Progenitor cell of endocrine pancreas (in vitro differentiated cells): ENCODE measurements at places on chromosomes 1 and 21.

- H3K36me3 ChIP-seq: no peaks in the 10 kb centered on the region
- H3K4me1 ChIP-seq: peaks cover 5% of the 10 kb centered on the region
- no peak overlapping the region for H3K27ac ChIP-seq
- no peak overlapping the region for H3K4me3 ChIP-seq
Observed at GRCh38 chr1:19661721-19662228, 2.9 kb upstream of the HTR6 start.

- H3K27me3 ChIP-seq: no peaks in the 10 kb centered on the region
- DNase-seq: no peak
- peaks cover 1% of the 10 kb centered on the region for H3K36me3 ChIP-seq
Observed at GRCh38 chr1:76209648-76210047, 135.1 kb downstream of the ST6GALNAC3 start.

DNA sequence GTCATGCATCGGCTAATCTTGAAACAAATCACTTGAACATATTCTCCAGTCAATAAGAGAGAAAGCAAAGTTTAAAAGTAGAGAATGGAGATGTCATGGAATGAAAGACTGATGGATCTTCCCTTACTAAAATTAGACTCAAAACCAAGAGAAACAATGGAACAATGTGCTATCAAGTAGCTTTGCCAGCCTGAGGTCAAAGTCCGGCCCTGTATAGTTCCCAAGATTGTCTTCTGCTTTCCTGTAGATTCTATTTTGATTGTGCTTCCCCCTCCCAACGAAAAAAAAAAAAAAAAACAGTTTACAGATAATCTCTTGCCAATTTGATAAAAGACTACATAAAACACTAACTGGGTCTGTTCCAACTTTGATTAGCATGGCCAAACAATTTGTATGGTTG lies 40.8 kb upstream of the KIRREL1 start:
- peak overlapping the region; percentile 6 for H3K4me3 ChIP-seq
- H3K27ac ChIP-seq: peak overlapping the region; percentile 63
- no peak for DNase-seq
- H3K27me3 ChIP-seq: no peaks in the 10 kb centered on the region
- H3K4me1 ChIP-seq: peaks cover 36% of the 10 kb centered on the region

- no peaks in the 10 kb centered on the region for H3K27me3 ChIP-seq
- no peak for DNase-seq
- H3K4me1 ChIP-seq: peaks cover 1% of the 10 kb centered on the region
Observed at GRCh38 chr1:183164340-183164739, 21.7 kb upstream of the LAMC2 start.

GRCh38 chr1:206896261-206896660 lies 982 bp upstream of the IL24 start:
- no peaks in the 10 kb centered on the region for H3K36me3 ChIP-seq
- DNase-seq: no peak
- no peak overlapping the region for H3K4me3 ChIP-seq
- H3K27ac ChIP-seq: no peak overlapping the region
- H3K4me1 ChIP-seq: peaks cover 8% of the 10 kb centered on the region
- peaks cover 40% of the 10 kb centered on the region for H3K27me3 ChIP-seq

- H3K36me3 ChIP-seq: peaks cover 3% of the 10 kb centered on the region
- no peak overlapping the region for H3K27ac ChIP-seq
- peaks cover 24% of the 10 kb centered on the region for H3K4me1 ChIP-seq
- peaks cover 46% of the 10 kb centered on the region for H3K27me3 ChIP-seq
Observed at GRCh38 chr1:921011-921837, 2.5 kb upstream of the SAMD11 start.

- peaks cover 3% of the 10 kb centered on the region for H3K27me3 ChIP-seq
- peak; percentile 16 for DNase-seq
- peaks cover 13% of the 10 kb centered on the region for H3K36me3 ChIP-seq
- peak overlapping the region; percentile 51 for H3K4me3 ChIP-seq
Observed at GRCh38 chr1:35885961-35886558, 3.1 kb downstream of the AGO1 start.

DNA sequence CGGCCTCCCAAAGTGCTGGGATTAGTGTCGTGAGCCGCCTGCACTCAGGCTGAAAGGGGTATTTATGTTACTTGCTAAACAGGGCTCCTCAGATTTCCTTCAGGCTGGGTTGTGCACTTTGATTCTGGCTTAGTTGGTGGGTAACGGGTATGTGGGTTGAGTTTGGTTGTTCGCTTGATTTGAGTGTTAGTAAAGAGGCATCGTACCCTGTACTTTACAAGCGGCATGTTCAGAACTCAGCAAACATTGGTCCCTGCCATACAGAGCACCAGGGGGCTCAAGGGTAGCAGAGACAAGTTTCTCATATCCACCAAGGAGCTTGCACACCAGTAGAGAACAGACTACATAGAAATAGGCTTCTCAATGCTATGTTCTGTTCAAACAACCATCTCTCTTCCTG lies 147.8 kb downstream of the PGBD5 start:
- no peak overlapping the region for H3K4me3 ChIP-seq
- DNase-seq: no peak
- H3K4me1 ChIP-seq: peaks cover 1% of the 10 kb centered on the region
- no peak overlapping the region for H3K27ac ChIP-seq
- peaks cover 14% of the 10 kb centered on the region for H3K36me3 ChIP-seq

DNA sequence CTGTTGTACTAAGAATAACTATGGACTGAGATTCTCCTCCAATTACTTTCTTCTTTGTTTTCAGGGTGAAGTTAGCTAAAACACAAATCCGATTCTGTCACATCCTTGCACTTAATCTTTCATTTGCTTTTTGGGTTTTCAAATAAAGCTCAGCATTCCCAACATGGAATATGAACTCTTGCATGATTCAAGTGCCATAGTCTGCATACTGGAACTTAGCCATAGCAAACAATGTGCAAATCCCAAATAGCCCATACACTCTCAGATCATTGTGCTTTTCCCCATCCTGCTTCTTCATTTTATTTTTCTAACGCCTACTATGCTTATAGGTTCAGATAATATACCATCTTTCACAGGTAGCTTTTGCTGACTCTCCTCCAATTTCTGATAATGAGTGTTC lies 455.8 kb upstream of the PRMT6 start:
- no peaks in the 10 kb centered on the region for H3K36me3 ChIP-seq
- H3K27ac ChIP-seq: no peak overlapping the region
- no peak overlapping the region for H3K4me3 ChIP-seq
- DNase-seq: no peak
- no peaks in the 10 kb centered on the region for H3K4me1 ChIP-seq

GRCh38 chr21:26572702-26573381 lies at the start of gene CYYR1:
Gene CYYR1 (minus strand): TSS chr21:26573286. CDS start chr21:26572940, 346 bp downstream.
- H3K27me3 ChIP-seq: no peaks in the 10 kb centered on the region
- peak; percentile 56 for DNase-seq
- peak within 1 kb of the TSS; percentile 99 for H3K27ac ChIP-seq
- H3K36me3 ChIP-seq: peaks cover 10% of the 10 kb centered on the region
- peaks cover 8% of the 10 kb centered on the region for H3K4me1 ChIP-seq
- H3K4me3 ChIP-seq: peak within 1 kb of the TSS; percentile 98

GRCh38 chr1:16152481-16153087 lies 3.3 kb downstream of the EPHA2 start:
- peak overlapping the region; percentile 89 for H3K27ac ChIP-seq
- peak overlapping the region; percentile 84 for H3K4me3 ChIP-seq
- H3K36me3 ChIP-seq: peaks cover 18% of the 10 kb centered on the region
- H3K4me1 ChIP-seq: peaks cover 23% of the 10 kb centered on the region
- no peak for DNase-seq

GRCh38 chr21:44337941-44338895 lies 972 bp downstream of the CFAP410 start:
- H3K4me1 ChIP-seq: peaks cover 19% of the 10 kb centered on the region
- H3K27ac ChIP-seq: peak overlapping the region; percentile 90
- H3K27me3 ChIP-seq: no peaks in the 10 kb centered on the region
- no peaks in the 10 kb centered on the region for H3K36me3 ChIP-seq
- H3K4me3 ChIP-seq: peak overlapping the region; percentile 73

DNA sequence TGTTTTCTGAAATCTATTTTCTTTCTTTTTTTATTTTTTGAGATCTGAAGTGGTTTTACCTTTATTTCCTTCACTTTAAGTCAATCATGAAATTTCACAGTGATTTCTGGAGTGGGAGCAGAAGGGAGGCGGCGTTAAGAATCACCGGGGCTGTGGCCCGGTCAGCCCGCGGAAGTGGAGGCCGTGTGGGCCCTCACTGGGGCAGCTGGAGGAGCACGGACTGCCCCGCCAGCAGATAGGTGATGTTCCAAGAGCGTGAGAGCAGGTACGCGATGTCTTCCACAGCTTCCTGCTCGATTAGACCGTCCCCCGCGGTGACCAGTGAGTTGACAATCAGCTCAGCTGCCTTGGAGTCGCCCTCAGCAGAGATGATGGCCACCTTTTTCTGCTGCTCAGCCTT lies 10.6 kb upstream of the TP53BP2 start:
- no peaks in the 10 kb centered on the region for H3K4me1 ChIP-seq
- DNase-seq: no peak
- no peaks in the 10 kb centered on the region for H3K36me3 ChIP-seq
- no peak overlapping the region for H3K4me3 ChIP-seq

GRCh38 chr1:82931006-82931405 lies 1067.9 kb downstream of the TTLL7 start:
- H3K36me3 ChIP-seq: no peaks in the 10 kb centered on the region
- peaks cover 17% of the 10 kb centered on the region for H3K4me1 ChIP-seq
- H3K27me3 ChIP-seq: no peaks in the 10 kb centered on the region
- H3K4me3 ChIP-seq: no peak overlapping the region
- H3K27ac ChIP-seq: no peak overlapping the region

DNA sequence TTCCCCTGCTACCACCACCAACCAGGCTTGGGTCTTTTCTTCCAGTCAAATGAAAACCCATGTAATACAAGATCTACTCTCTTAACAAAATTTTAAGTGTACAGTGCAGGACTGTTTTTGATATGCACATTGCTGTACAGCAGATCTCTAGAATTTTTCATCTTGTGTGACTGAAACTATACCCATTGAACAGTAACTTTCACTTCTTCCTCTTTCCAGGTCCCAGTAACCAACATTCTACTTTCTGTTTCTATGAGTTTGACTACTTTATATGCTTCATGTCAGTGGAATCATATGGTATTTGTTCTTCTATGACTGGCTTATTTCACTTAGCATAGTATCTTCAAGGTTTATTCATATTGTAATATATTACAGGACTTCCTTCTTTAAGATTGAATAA lies 45.3 kb upstream of the PLPPR4 start:
- peaks cover 38% of the 10 kb centered on the region for H3K27me3 ChIP-seq
- no peak overlapping the region for H3K4me3 ChIP-seq
- no peak for DNase-seq
- no peak overlapping the region for H3K27ac ChIP-seq
- H3K36me3 ChIP-seq: no peaks in the 10 kb centered on the region

DNA sequence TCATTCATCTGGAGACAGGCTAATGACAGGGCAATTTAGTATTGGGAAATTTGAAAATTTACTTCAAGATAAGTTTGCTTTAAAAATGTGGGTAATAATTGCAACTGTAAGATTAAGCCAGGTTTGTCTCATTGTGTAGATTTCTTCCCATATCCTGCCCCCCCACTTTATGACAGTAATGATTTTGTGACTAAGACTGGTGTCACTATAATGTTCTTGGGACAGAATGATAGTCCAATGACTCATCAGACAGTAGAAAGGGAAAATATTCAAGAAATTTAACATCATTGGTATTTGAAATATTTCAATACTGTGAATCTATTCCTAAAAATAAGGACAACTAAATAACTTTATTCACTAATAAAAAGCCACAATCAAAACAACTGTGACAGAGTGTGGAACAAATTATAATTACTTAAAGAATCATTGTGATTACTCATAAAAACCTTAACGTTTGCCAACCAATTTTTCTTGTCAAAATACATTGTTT lies 36.7 kb downstream of the FH start:
- no peak for DNase-seq
- no peaks in the 10 kb centered on the region for H3K36me3 ChIP-seq
- no peak overlapping the region for H3K4me3 ChIP-seq
- H3K4me1 ChIP-seq: no peaks in the 10 kb centered on the region

DNA sequence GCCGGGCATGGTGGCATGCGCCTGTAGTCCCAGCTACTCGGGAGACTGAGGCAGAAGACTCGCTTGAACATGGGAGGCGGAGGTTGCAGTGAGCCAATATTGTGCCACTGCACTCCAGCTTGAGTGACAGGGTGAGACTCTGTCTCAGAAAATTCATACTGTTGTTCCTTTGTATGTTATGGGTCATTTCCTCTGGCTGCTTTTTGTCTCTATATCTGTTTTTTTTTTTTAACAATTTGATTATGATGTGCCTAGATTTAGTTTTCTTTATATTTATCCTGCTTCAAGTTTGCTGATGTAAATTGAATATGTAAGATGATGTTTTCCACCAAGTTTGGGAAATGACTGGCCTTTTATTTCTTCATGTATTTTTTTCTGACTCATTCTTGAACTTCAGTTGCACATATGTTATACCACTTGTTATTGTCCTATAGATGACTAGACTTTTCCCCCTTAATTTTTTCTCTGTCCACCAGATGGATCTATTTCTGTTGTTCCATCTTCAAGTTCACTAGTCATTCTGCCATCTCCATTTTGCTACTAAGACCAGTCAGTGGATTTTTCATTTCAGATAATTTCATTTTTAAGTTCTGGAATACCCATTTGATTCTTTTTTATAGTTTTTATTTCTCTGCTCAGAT lies 173.5 kb downstream of the GALNT2 start:
- H3K27me3 ChIP-seq: no peaks in the 10 kb centered on the region
- no peak overlapping the region for H3K4me3 ChIP-seq
- H3K36me3 ChIP-seq: peaks cover 21% of the 10 kb centered on the region
- H3K27ac ChIP-seq: no peak overlapping the region

GRCh38 chr1:207867136-207868109 lies 43.5 kb downstream of the CD34 start:
- DNase-seq: no peak
- H3K36me3 ChIP-seq: peaks cover 3% of the 10 kb centered on the region
- H3K4me3 ChIP-seq: peak overlapping the region; percentile 75
- peaks cover 6% of the 10 kb centered on the region for H3K4me1 ChIP-seq

- no peaks in the 10 kb centered on the region for H3K4me1 ChIP-seq
- no peaks in the 10 kb centered on the region for H3K36me3 ChIP-seq
- no peak overlapping the region for H3K4me3 ChIP-seq
- H3K27ac ChIP-seq: no peak overlapping the region
- peak; percentile 61 for DNase-seq
Observed at GRCh38 chr1:159177272-159177907, 6.0 kb downstream of the CADM3 start.

GRCh38 chr1:47563201-47563600 lies 125.4 kb downstream of the FOXD2 start:
- H3K4me1 ChIP-seq: peaks cover 21% of the 10 kb centered on the region

- no peak for DNase-seq
- no peaks in the 10 kb centered on the region for H3K4me1 ChIP-seq
- H3K4me3 ChIP-seq: no peak overlapping the region
- H3K27ac ChIP-seq: no peak overlapping the region
- H3K27me3 ChIP-seq: no peaks in the 10 kb centered on the region
- peaks cover 51% of the 10 kb centered on the region for H3K36me3 ChIP-seq
Observed at GRCh38 chr1:116971258-116971860, 30.2 kb upstream of the CD101 start.

- no peak for DNase-seq
- peaks cover 2% of the 10 kb centered on the region for H3K4me1 ChIP-seq
- no peak overlapping the region for H3K4me3 ChIP-seq
- no peaks in the 10 kb centered on the region for H3K27me3 ChIP-seq
- H3K36me3 ChIP-seq: peaks cover 9% of the 10 kb centered on the region
- H3K27ac ChIP-seq: no peak overlapping the region
Observed at GRCh38 chr1:225838793-225839192, 28.9 kb downstream of the EPHX1 start.
